Spinal cord (tissue), 10 donors: ENCODE measurements at places on chromosomes 3 and 15.

DNA sequence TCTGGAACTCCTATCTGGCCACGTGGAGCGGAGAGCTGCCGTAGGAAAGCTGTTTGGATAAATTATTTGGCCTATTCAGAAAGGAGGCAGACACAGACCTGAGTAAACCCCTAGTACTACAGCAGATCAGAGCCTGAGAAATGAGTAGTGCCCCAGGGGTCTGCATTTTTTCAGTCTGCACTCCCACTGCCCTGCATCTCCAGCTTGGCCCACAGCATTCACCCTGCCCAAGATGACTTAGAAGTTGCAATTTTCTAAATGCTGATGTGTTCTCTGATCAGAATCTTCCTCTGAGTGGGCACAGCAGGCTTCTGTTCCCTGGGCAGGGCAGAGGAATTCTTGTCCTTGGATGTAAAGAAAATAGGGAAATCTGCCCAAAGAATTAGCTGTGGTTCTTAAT, 55.1 kb upstream of the PIK3CB start:
- H3K4me3 ChIP-seq = no peak overlapping the region
- no peaks in the 10 kb centered on the region for H3K4me1 ChIP-seq
- no peak overlapping the region for H3K27ac ChIP-seq
- DNase-seq = no peak
- no peaks in the 10 kb centered on the region for H3K36me3 ChIP-seq
- H3K27me3 ChIP-seq = no peaks in the 10 kb centered on the region

- no peak overlapping the region for H3K4me3 ChIP-seq
- no peak for DNase-seq
- H3K36me3 ChIP-seq = no peaks in the 10 kb centered on the region
These were observed 31.0 kb upstream of the TAFA4 start for GRCh38 chr3:68963376-68963775.

DNA sequence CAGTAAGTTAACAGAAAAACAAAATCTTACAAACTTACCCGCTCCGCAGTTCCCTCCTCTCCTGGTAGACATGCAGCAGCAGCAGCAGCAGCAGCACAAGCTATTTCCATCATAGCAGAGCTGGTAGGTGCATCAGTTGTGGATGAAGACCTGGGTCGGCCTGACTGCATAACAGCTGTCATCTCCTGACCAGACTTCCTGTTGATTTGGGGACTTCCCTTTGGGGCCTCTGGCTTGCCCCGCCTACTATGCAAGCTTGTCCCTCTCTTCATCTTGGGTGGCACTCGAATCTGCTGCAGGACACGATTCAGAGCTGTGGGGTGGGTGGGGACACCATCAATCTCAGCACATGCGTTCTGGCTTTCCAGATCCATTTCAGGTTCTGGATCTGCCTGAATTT, 65.7 kb downstream of the TMCC1 start:
- H3K4me3 ChIP-seq = no peak overlapping the region
- no peaks in the 10 kb centered on the region for H3K36me3 ChIP-seq
- H3K27ac ChIP-seq = no peak overlapping the region
- H3K4me1 ChIP-seq = peaks cover 3% of the 10 kb centered on the region
- no peaks in the 10 kb centered on the region for H3K27me3 ChIP-seq

DNA sequence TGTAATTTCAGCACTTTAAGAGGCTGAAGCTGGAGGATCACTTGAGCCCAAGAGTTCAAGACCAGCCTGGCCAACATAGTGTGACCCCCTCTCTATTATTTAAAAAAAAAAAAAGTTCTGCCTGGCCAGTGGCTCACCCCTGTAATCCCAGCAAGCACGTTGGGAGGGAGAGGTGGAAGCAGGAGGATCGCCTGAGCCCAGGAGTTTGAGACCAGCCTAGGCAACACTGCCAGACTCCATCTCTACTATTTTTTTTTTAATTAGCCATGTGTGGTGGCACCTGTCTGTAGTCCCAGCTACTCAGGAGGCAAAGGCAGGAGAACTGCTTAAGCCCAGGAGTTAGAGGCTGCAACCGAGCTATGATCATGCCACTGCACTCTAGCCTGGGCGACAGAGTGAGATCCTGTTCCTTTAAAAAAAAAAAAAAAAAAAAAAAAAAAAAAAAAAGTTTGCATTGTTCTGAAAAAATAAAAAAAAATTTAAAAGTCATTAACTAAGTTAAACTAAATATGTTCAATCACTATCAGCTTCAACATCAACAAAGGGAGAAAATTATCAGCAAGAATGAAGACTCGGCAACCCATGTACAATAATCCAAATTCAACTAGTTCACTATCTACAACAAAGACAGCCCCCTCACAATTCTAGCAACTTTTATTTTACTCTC, 1.9 kb downstream of the RAF1 start:
- peaks cover 27% of the 10 kb centered on the region for H3K4me1 ChIP-seq
- H3K27ac ChIP-seq = peak overlapping the region; percentile 98
- no peaks in the 10 kb centered on the region for H3K27me3 ChIP-seq
- no peak for DNase-seq
- no peaks in the 10 kb centered on the region for H3K36me3 ChIP-seq

DNA sequence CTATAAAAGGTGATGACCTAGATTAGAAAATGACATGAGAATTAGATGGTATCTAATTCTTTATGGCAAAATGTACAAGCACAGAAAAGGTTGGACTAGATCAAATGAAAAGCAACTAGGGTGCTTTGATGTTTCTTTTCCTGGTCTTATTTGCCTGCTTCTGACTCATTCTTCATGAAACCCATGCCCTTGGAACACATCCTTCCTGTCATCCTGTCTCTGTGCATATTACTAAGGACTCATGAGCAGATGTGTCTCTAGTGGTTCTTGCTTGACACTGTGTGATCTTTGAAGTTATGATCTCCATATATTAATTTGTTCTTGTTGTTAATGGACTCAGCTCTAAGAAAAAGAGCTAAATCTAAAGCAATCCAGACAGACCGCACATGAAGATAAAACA, 314.0 kb downstream of the ERC2 start:
- H3K4me3 ChIP-seq = no peak overlapping the region
- no peaks in the 10 kb centered on the region for H3K4me1 ChIP-seq
- no peak overlapping the region for H3K27ac ChIP-seq
- DNase-seq = no peak
- no peaks in the 10 kb centered on the region for H3K36me3 ChIP-seq
